ENCODE measurements at places on chromosomes 3 and 15.
A peak's percentile ranks its signal among the peaks of the same experiment; 100 is the strongest.

DNA sequence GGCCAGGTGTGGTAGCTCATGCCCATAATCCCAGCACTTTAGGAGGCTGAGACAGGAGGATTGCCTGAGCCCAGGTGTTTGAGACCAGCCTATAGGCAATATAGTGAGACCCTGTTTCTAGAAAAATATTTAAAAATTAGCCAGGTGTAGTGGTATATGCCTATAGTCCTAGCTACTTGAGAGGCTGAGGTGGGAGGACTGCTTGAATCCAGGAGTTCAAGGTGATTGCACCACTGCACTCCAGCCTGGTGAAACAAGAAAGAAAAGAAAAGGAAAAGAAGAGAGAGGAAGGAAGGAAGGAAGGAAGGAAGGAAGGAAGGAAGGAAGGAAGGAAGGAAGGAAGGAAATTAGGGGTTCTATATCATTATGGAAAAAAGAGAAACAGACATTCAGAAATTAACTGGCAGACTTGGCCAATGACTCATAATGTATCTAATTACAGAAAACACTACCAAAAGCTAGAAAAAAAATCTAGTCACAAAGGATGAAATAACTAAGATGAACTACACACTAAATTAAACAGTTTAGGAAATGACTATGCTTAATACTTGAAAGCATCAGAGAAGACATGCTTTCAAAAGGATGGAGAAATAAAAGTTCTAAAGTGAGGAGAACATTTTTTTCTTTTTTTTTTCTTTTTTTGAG lies 45.4 kb upstream of the TERB2 start:
- H3K4me3 ChIP-seq = no peak overlapping the region
- DNase-seq = no peak
- peaks cover 10% of the 10 kb centered on the region for H3K27me3 ChIP-seq
- H3K27ac ChIP-seq = no peak overlapping the region

DNA sequence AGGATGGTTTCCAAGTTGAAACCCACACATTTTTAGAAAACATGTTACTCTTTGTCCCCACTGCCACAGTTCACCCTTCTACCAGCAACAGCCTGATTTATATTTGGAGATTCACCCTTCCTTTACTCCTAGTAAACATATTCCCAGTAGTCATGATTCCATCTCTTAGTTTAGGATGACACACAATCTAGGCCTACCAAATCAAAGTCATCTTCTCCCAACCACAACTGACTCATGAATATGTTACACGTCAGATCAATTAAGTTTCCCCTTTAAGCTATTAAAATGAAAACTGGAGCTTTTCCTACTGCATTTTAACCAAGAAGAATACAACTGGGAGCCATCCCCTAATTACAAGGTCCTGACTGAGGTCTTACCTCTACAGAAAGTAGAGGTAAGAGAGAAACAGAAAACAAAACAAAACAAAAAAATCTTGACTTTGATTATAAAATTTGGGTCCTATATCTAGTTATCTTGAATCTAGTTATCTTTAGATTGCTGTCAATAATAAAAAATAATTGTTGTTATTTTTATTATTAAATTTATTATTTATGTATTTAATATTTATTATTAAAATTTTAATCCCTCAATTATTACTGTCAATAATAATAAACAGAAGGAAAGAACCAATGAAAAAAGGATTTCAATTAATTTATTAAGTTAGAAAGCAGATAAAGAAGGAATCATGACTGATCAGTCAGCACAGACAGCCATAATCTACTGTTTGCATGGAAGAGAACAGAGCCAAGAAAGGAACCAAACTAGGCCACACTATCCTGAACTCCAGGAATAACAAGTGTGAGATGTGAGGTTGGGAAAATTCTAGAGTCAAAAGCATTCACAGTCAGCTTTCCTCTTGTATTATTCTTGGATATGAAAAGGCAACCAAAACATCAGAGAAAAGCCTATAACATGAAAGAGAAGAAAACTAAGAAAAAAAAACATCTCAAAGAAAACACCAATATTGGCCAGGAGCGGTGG lies 12.5 kb downstream of the DPH6 start:
- H3K4me1 ChIP-seq = peaks cover 5% of the 10 kb centered on the region
- no peaks in the 10 kb centered on the region for H3K27me3 ChIP-seq
- H3K27ac ChIP-seq = no peak overlapping the region
- H3K4me3 ChIP-seq = no peak overlapping the region
- 0 out of 2 replicates have a peak, but pooled peaks cover 8% of the 10 kb centered on the region for H3K36me3 ChIP-seq
- DNase-seq = peak; percentile 60

DNA sequence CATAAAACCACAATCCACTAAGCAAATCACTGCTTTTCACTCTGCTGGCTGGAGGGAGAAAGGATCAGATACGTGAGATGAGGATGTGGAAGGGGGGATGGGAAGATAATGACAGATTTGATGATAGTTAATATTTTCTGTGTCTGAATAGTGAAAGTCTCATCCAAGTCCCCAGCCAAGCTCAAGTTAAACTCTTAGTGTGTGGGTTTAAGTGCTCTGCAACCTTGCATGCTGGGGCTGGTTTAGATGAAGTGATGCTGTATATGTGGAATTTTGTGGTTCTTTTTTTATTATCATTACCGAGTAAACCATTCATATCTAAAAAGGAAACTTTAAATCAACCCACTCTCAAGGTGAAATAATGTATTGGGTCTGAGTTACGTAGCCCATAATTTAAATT lies 111.0 kb downstream of the TPRG1 start:
- no peak overlapping the region for H3K27ac ChIP-seq
- H3K36me3 ChIP-seq = no peaks in the 10 kb centered on the region
- peaks cover 1% of the 10 kb centered on the region for H3K4me1 ChIP-seq
- H3K4me3 ChIP-seq = no peak overlapping the region
- no peaks in the 10 kb centered on the region for H3K27me3 ChIP-seq

- H3K4me1 ChIP-seq = peaks cover 54% of the 10 kb centered on the region
- H3K36me3 ChIP-seq = no peaks in the 10 kb centered on the region
- peak overlapping the region; percentile 82 for H3K27ac ChIP-seq
- no peaks in the 10 kb centered on the region for H3K27me3 ChIP-seq
- H3K4me3 ChIP-seq = peak overlapping the region; percentile 88
Observed at GRCh38 chr15:45635763-45636292, 999 bp downstream of the SQOR start.

DNA sequence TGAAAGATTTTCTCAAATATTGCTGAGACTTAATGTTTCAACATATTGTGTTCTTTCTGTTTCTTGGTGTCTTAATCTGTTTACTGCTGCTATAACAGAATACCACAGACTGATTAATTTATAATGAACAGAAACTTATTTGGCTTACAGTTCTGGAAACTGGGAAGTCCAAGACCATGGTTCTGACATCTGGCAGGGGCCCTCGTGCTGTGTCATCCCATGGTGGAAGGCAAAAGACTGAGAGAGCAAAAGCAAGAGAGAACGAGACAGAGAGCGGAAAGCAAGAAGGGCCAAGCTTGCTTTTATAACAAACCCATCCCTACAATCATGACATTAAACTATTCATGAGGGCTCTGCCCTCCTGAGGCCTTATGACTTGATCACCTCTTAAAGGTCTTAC lies 88.7 kb downstream of the ARNT2 start:
- DNase-seq = no peak
- no peaks in the 10 kb centered on the region for H3K36me3 ChIP-seq
- H3K27me3 ChIP-seq = no peaks in the 10 kb centered on the region
- no peaks in the 10 kb centered on the region for H3K4me1 ChIP-seq
- H3K27ac ChIP-seq = no peak overlapping the region
- H3K4me3 ChIP-seq = no peak overlapping the region

GRCh38 chr3:117447419-117447818 lies 737.8 kb downstream of the TUSC7 start:
- no peaks in the 10 kb centered on the region for H3K36me3 ChIP-seq
- no peak overlapping the region for H3K4me3 ChIP-seq
- DNase-seq = no peak
- H3K27ac ChIP-seq = no peak overlapping the region
- no peaks in the 10 kb centered on the region for H3K27me3 ChIP-seq

DNA sequence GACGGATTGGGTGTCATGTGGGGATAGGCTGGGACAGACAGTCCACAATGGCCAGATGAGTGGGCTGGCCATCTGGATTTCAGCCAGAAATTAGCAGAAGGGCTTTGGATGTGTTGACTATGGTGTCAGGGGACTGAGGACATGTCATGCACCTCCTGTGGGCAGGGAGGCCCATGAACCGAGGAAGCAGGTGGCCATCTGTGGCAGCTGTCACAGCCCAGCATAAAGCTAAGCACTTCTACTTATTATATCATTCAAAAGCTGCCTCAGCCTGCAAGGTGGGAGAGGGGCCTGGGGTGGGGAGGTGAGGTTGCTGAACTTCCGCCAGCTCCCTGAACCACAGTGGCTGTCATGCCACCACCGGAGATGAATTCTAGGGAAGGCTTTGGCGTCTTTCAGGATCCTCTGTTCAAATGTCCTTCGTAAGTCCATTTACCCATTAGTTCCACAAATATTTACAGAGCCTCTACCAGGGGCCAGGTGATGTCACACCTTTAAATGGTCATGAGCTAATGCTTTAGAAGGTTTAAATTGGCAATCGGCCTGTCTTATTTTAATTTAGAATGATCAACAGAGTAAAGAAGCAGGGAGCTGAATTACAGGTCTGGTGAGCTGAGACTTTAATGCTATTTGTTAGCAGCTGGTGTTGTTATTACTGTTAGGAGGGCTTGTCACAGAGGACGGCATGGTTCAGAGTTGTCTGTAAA lies 23.6 kb upstream of the CAV3 start:
- no peak overlapping the region for H3K27ac ChIP-seq
- DNase-seq = no peak
- H3K27me3 ChIP-seq = no peaks in the 10 kb centered on the region
- no peaks in the 10 kb centered on the region for H3K36me3 ChIP-seq
- peaks cover 14% of the 10 kb centered on the region for H3K4me1 ChIP-seq
- no peak overlapping the region for H3K4me3 ChIP-seq
